ENCODE measurements at places on chromosomes 11 and 22.
A peak's percentile ranks its signal among the peaks of the same experiment; 100 is the strongest.

DNA sequence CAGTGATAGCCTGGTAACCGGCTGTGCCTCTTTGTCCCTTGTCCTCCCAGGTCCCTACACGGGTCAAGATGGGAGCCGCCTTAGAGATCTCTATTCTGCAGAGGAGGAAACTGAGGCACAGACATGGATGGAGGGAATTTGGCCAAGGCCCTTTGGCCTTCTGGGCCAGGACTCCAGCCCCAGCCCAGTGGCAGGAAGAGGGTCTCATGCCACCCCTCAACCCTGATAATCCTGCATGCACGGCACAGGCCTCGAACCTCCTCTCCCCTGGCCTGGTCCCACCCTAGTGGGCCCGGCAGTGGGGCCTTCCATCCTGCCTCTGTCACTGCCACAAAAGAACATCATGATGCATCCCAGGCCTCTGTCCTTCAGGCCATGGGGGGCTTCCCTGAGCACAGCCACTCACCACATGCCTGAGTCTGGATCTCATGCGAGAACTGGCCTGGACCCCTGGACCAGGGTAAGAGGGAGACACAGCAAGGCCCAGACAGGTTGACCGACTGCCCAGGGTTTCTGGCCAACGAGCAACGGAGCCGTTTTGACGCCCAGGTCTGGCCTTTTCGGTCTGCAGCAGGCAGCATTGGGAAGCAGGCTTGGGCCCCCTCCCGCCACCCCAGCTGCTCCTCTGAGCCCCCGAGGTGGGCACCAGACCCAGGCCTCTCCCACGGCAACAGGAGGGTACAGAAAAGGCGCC lies 6.5 kb downstream of the LINC01488 start:
- DNase-seq, result no peak

DNA sequence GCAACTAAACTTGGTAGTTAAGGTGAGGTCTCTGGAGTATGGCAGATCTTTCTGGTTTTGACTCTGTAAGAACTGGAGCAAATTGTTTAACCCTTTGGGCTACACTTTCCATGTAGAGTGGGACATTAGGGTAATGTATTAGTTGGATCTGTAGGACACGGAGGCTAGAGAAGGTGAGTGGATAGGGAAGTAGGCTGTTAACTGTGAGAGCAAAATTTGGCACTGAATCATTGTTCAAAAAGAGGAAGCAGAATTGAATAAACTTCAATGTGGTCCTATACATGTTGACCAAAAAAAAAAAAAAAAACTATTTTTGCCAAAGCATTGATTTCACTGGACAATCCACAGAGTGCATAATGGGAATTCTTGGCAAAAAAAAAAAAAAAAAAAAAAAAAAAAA lies 370.2 kb upstream of the CHORDC1 start:
- no peak for DNase-seq

- no peak for DNase-seq
These were observed 83.6 kb upstream of the BDNF start for GRCh38 chr11:27783701-27784355.

- no peak for DNase-seq
These were observed 242.7 kb upstream of the CHORDC1 start for GRCh38 chr11:90465553-90465952.

GRCh38 chr22:50710221-50710620 lies 27.8 kb upstream of the ACR start:
- no peak for DNase-seq

DNA sequence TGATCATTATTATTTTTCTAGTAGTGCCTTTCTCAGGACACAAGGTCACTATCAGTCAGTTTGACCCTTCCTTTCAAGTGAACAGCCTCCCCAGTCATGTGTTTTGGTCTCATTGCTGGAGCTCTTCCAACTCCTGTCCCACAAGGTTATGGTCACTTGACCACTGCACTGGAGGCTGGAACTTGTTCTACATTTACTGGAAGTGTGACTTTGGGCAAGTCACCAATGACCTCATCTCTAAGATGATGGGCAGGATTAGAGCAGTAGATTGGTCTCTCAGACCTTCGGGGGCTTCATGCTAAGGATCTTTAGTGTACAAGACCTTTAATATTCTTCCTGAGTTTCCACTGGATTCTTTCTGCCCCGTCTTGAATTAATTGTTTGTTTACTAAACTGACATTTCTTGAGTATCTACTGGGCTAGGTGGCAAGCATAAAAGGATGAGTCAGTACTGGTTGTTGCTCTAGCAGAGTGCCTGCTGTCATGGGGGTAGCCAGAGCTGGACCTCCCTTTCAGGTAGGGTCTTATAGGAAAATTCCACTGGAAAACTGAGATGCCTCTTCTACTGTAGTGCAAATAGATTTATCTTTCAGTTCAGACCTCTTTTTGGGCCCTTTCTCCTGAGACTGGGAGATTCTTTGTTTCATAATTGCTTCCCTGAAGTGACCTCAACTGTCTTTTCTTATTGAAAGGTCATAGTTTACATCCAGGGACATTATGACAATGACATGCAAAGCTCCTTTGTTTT lies 106.8 kb downstream of the GRAMD1B start:
- DNase-seq, result peak; percentile 44

DNA sequence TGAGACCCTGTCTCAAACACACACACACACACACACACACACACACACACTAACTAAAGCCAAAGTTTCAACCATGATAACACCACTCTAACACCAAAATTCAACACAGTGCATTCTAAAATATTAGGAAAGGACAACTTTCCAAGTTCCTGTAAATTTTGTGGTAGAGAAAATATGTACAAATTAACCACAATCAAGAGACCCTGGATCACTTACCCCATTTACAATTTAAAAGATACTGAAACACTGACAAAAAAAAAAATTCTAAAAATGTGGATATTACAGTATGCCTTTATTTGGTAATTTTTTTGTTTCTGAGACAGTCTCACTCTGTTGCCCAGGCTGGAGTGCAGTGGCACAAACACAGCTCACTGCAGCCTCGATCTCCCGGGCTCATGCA lies 9.7 kb downstream of the MRTFA start:
- no peak for DNase-seq

- DNase-seq, result no peak
These were observed 51.4 kb downstream of the JAM3 start for GRCh38 chr11:134120143-134120850.

DNA sequence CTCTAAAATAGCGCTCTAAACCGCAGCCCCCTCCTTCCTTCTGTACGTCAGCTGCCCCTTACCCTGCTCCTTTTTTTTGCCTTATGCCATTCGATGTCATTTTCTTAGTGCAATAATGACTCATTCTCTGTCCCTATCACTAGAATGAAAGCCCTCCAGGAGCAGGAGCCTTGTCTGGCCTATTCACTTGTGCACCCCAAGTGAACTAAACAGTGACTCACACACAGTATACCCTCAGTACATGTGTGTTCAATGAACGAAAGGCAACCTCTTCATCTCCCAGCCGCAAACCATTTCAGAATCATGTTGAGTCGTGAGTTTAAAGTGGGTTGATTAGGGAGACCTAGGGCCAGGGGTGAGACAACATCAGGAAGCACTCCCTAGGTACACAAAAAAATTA lies 50.7 kb upstream of the SPATA19 start:
- DNase-seq, result no peak

DNA sequence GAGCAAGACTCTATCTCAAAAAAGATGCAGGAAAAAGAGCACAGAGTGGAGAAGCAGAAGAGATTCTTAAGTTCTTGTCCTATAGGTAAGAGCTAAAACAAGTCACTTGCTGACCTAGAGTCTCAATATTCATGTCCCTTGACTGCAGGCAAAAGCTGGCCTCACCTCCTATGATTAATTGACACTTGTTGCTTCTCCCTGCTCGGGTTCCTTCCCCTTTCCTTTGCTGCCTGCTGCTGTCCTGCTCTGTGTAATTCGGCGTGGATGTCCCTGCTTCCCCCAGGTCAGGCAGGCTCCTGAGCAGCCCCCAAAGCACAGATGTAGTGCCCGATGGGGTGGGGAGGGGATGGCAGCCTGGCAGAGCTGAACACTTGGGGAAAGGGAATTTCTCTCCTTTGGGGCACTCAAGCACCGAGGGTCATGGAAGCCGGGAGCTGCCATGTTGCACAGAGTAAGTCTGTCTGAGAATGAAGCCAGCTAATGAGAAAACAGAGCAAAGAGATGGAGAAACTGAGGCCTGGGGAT lies 60.8 kb upstream of the NUP50 start:
- DNase-seq, result no peak

GRCh38 chr11:112504056-112504455 lies 243.4 kb upstream of the PLET1 start:
- DNase-seq, result no peak

DNA sequence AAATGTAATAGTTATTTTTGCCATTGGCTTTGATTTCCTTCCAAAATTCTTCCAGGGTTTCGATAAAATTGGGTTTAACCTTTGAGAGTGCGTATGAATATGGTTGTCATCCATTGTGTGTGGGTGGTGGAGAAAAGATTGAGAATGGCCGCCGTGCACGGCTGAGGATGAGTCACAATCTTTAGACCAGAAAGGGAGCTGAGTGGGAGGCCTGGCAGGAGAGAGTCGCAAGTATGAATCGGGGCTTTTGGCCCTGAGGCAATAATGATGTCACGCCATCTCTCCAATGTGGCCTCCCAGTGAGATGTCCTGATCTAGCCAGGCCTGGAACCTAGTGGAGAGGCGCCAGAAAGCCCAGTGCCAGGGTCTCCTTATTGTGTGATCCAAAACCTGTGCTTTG lies 33.1 kb upstream of the SMPD1 start:
- peak; percentile 73 for DNase-seq

GRCh38 chr11:35893796-35894475 lies 49.9 kb upstream of the LDLRAD3 start:
- peak; percentile 59 for DNase-seq

DNA sequence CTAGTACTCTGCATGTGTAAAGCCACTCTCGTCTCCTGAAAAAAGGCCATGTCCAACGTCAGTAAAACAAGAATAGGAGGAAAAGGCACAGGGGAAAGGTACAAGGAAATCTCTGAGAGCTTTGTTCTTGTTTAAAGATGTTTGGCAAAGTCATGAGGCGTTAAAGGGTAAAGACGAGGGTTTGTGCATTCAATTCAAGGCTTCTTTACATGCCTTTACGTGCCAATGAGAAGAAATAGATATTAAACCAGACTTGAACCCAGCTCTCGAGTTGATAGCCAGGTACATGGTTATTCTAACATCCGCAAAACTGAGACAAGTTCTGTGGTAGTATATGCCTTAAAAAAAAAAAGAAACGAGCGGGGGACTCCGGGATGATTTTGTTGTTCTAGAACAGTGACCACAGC lies 704 bp upstream of the CFL1 start:
- DNase-seq, result no peak

DNA sequence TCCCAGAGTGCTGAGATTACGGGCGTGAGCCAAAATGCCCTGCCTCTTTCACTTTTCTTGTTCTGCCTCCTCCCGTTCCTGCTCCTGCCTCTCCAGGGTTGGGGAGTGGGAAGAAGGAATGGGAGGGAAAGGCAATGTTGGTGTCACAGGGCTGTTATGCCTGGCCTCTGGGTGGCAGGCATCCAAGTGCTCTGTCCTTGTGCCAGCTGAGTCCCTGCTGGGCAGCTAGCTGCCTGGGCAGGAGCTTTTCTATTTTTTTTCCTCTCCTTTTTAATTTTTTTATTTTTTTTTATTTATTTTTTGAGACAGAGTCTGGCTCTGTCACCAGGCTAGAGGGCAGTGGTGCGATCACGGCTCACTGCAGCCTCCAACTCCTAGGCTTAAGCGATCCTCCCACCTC lies 4.1 kb upstream of the SAC3D1 start:
- no peak for DNase-seq

- no peak for DNase-seq
These were observed 410 bp downstream of the GLB1L3 start for GRCh38 chr11:134276396-134277182.

- no peak for DNase-seq
These were observed 16.4 kb upstream of the PAMR1 start for GRCh38 chr11:35541621-35542375.

GRCh38 chr11:61954851-61955421 lies 4.8 kb downstream of the BEST1 start:
- no peak for DNase-seq

DNA sequence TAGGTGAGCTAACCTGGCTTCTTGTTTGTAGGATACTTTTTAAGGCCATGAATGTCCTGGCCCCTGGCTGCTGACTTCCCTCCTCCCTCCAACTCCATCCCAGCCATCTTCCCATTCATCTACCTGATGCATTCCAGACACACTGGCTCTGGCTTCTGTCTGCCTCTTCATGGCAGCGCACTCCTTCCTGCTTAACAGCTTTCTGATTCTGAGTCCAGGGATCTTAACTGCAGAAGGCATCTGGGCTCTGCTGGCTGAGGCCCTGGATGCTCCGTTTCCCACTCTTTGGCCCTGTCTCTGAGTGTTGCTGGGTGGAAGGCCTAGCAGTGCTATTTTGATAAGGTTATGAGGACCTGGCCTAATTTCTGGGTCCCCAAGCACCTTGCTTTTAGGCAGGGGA lies 1.8 kb upstream of the THY1 start:
- no peak for DNase-seq

- no peak for DNase-seq
These were observed 4.3 kb downstream of the VPREB1 start for GRCh38 chr22:22248878-22249277.

- DNase-seq, result no peak
These were observed 255.9 kb downstream of the C11orf87 start for GRCh38 chr11:109677876-109678275.

GRCh38 chr11:7657306-7658025 lies 15.8 kb downstream of the CYB5R2 start:
- DNase-seq, result peak; percentile 68

DNA sequence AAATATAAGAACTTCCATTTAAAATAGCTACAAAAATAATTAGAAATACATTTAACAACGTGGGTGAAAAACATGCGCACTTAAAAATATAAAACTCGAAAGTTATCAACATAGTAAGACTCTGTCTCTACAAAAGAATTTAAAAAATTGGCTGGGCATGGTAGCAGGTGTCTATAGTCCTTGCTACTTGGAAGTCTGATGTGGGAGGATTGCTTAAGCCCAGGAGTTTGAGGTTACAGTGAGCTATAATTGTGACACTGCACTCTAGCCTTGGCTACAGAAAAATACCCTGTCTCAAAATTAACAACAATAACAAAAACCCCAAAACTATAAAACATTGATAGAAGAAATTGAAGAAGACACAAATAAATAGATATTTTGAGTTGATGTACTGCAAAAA lies 13.8 kb upstream of the CASP12 start:
- no peak for DNase-seq

- no peak for DNase-seq
These were observed 93.0 kb downstream of the APIP start for GRCh38 chr11:34823197-34823596.

DNA sequence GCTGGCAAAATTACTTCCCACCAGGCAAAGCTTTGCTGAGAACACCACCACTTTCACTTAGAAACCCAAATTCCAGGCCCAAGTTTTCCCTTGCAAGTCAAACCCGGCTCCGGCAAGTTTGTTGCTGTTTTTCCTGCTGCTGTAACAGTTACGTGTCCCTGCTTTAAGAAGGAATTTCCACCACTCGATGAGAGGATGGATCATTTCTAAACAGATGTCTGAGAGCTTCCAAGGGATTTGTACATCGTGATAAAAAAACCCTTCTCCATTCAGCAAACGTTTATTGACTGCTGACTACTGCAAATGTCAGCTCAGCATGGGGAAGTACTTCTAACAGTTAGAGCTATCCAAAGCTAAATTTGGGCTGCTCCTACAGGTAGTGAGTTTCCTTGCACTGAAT lies 19.7 kb downstream of the P2RX3 start:
- no peak for DNase-seq
